Spinal cord (tissue), 10 donors: ENCODE measurements at places on chromosomes 6 and 20. TPM values are rescaled to one million over a fixed set of nuclear protein-coding genes. Genes with fewer than 3 reads are reported as not detected.

TP53TG5 gene
- 1.7 TPM for polyA plus RNA-seq

- DNase-seq = no peak
These were observed 46.5 kb upstream of the RIPOR2 start for GRCh38 chr6:24982231-24982630.

DNA sequence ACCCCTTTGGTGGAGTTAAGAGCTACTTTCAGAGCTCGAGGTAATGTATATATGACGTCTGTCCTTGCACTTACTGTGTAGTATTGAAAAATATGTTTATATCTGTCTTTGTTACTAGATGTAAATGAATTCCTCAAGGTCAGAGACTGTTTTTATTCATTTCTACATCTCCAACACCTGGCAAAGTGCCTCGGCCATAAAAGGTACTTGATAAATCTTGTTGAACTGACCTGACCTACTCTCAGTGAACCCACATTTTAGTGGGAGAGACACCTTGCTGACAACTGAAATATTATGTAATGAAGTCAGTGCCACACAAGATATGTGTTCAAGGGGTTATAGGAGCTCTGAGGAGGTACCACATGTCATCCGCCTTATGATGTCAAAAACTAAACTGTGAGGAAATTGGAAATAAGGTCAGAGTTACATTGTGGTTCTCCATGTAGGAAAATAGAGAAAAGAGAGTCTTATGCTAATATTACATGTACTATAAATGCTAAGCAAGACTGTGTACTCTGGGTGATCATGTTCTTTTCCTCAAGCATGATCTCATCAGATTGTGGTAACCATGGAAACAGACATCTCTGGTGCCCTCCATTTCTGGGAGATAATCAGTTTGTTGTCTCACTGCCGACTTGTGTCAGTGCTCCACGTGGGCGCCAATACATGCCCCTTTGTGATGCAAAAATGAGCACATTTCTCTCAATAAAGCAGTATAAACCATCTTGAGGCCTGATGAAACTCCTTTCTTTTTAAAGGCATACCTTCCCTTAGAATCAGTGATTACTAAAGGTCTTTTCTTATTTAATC lies 5.7 kb upstream of the TMEM30A start:
- DNase-seq = peak; percentile 46

DNA sequence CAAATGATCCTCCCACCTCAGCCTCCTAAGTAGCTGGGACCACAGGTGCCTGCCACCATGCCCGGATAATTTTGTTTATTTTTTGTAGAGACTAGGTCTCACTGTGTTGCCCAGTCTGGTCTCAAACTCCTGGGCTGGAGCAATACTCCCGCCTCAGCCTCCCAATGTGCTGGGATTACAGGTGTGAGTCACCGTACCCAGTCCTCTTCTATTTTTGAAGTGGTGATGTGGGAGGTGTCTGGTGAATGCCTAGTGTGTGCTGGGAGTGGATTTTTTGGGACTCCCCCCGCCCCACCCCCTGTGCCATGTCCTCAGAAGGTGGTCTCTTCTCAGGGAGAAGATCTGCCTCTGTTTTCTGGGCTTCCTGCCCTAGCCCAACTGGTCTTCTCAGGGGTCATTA lies 47.9 kb upstream of the CLDN20 start:
- no peak for DNase-seq

- no peak for DNase-seq
These were observed 278.9 kb downstream of the SAMD5 start for GRCh38 chr6:147787417-147787816.

- DNase-seq = no peak
These were observed 332.9 kb upstream of the PRDM1 start for GRCh38 chr6:105753207-105753606.
